Activated T-cell treated with anti-CD3 and anti-CD28 coated beads, Interleukin-2, amount 50 U/mL, for 72 hours (primary cell): ENCODE measurements at places on chromosomes 13 and 19.
A peak's percentile ranks its signal among the peaks of the same experiment; 100 is the strongest.

DNA sequence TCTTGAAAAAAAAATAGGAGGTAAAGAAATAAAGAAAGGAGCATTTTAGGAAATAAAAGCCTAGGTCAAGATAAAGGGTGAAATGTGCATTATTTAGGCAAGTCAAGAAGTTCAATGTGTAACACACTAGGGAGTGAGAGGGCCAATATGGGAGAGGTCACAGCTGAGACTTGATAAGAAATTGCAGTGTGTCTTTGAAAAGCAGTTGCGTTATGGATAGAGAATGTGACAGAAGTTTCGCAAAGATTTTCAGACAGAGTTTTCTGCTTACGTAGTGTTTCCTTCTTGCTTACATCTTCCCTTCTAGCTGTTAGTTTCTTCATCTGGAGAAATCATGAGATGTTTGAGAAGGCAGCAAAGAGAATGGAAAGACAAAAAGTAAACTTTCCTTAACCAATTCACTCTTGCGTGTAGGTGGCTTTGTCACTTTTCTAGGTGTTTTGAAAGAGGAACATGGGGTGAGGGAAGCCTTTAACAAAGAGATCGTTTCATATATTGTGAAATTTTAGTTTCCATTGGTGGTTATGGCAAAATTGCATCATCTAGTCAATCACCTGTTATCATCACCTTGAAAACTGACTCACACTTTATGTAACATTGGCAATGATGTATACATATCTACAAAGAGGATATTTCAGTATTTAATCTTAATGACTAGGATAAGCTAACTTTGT lies 975.5 kb downstream of the OLFM4 start:
- DNase-seq = no peak

DNA sequence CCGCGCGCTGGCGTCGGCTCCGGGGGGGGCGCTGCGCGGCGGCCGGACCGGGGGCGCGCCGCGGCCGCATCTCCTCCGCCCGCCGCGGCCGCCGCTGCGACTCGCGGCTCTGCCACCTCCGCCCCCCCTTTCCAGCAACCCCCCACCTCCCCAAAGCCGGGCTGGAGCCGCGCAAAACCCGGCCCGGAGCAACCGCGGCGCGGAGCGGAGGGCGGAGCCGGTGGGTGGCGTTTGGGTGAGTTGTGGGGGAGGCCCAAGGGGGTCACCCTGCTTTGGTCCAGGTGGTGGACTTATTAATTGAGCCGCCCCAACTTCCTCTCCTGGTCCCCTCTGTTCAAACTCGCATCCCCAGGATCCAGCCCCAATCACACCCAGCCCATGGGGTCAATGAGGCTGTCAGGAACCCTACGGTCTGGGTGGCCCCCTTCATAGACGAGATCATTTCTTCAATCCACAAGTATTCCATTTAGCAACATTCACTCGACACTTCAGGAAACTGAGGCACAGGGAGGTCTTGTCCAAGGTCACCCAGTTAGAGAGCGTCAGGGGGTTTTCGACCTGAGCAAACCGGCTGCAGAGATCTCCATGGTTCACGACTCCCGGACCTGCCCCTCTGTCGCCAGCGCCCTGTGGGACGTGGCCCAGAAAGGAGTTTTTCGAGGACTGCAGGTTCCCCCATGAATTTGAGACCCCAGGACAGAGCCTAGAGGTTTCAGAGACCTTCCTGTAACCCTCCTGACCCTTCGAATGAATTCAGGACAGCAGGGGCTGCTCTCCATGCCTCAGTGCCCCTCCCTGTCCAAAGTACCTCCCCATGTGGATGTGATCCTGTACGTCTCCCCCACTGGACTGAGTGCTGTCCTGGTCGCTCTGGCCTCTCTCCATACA lies 22.4 kb upstream of the SEMA6B start:
- no peak for DNase-seq

GRCh38 chr19:46748325-46749109 lies 2.3 kb upstream of the STRN4 start:
- DNase-seq = peak; percentile 79

- DNase-seq = no peak
Measured at GRCh38 chr13:45482571-45483173, 17.9 kb downstream of the COG3 start.

DNA sequence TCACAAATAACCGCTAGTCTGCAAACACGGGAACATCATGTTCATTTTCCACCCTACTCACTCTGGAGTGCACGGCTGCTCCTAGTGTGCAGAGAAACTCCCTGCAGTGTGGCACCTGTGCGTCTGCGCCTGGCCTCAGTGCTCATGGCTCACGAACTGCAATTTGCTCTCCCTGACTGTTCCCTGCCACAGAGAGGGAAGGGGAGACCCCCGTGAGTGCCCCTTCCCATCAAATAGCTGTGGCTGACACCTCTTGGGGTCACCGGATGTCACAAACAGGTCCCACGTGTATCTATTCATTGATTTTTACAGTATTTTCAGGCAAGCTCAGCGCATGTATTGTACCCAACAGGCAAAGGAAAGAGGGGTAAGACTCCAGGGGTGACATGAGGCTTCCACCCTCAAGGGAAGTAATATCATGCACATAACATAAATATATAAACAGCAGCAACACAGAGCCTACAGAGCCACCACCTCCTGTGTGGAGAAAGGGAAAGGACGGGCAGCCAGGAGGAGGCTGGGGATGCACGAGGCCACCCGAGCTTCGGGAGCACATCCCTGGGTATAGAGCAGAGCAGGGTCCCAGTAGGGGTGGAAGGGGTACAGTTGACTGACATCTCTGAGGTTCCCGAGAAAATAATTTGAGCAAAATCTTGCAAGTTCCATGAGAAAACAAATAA lies 140.3 kb upstream of the SOX1 start:
- no peak for DNase-seq

GRCh38 chr13:113820813-113821651 lies 42.8 kb downstream of the GAS6 start:
- DNase-seq = no peak

DNA sequence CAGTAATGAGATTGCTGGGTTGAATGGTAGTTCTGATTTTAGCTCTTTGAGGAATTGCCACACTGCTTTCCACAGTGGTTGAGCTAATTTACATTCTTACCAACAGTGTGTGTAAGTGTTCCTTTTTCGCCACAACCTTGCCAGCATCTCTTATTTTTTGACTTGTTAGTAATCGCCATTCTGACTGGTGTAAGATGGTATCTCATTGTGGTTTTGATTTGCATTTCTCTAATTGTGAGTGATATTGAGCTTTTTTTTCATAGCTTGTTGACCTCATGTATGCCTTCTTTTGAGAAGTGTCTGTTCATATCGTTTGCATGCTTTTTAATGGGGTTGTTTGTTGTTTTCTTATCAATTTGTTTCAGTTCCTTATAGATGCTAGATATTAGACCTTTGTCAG lies 245.0 kb downstream of the MTUS2 start:
- DNase-seq = no peak

DNA sequence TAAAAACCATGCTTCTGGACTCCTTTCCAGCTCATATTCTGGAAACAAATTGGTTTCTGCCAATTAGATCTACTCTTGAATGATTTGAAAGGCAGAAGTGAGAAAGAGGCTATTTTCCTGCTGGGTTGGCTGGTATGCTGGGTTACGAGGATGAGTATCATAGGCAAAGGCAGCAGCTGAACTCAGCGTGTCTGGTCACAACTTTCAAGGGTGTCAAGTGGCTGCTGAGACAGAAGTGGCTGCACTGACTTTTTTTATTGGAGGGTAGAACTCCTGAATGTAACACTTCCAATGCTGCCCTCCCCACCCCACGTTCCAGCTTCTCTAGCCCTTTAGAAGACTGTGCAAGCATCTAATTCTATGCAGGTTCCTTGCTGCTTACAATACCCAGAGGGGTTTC lies 8.3 kb upstream of the DZIP1 start:
- DNase-seq = no peak

GRCh38 chr19:2602391-2603181 lies 99.9 kb downstream of the GNG7 start:
- no peak for DNase-seq

- peak; percentile 21 for DNase-seq
Measured at GRCh38 chr13:30334663-30335386, 27.5 kb upstream of the KATNAL1 start.

DNA sequence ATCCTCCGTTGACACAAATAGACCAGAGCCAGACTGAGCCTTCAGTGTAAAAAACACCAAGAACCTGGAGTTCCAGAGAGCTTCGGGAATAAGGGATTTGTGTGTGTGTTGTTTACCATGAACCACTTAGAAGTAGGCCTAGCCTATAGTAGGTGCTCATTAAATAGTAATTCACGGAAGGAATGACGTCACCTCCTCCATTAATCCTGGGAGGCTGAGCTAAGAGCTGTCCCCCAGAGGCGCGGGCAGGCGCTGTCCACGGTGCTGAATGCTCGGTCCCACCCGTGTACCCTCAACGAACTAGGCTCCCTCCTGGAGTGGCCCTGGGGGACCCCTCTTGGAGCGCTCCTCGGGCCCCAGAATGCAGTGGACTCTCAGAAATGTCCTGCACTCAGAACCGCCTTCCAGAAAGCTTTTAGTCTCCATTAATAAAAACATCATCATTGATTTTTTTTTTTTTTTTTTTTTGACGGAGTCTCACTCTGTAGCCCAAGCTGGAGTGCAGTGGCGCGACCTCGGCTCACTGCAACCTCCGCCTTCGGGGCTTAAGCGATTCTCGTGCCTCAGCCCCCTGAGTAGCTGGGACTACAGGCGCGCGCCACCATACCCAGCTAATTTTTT lies 6.5 kb downstream of the UNC13A start:
- peak; percentile 33 for DNase-seq

DNA sequence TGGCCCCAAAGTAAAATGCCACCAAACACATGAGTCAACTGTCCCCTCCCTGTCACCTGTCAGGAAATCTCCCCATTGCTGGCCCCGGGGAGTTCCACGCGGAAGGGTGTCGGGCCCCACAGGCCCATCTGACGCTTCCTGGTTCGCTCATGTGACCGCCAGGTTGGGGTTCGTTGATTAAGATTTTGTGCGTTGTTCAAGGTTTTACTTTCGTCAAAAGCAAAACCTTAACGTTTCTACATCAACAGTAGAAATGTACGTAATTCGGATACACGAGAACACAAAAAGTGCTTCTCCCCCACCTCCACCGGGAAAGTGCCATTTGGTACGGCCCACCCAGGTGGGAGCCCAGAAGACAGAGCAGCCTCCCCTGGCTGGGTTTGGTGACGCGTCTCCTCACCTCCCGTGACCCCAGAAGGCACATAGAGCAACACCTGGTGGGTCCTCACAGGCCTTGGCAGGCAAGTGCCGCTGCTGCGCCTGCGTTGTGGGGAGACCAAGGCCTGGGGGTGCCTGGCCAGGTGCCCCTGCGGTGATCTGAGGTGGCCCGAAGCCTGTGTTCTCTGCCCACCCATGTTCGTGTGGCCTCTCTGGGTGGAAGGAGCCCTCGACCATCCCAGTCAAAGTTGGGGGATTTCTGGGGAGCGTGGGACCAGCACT lies 161.6 kb downstream of the KDM4B start:
- DNase-seq = peak; percentile 54

- no peak for DNase-seq
Measured at GRCh38 chr13:110714797-110715394, 1.4 kb downstream of the ING1 start.

GRCh38 chr19:11881151-11881800 lies 6.3 kb upstream of the ZNF69 start:
- peak; percentile 57 for DNase-seq

DNA sequence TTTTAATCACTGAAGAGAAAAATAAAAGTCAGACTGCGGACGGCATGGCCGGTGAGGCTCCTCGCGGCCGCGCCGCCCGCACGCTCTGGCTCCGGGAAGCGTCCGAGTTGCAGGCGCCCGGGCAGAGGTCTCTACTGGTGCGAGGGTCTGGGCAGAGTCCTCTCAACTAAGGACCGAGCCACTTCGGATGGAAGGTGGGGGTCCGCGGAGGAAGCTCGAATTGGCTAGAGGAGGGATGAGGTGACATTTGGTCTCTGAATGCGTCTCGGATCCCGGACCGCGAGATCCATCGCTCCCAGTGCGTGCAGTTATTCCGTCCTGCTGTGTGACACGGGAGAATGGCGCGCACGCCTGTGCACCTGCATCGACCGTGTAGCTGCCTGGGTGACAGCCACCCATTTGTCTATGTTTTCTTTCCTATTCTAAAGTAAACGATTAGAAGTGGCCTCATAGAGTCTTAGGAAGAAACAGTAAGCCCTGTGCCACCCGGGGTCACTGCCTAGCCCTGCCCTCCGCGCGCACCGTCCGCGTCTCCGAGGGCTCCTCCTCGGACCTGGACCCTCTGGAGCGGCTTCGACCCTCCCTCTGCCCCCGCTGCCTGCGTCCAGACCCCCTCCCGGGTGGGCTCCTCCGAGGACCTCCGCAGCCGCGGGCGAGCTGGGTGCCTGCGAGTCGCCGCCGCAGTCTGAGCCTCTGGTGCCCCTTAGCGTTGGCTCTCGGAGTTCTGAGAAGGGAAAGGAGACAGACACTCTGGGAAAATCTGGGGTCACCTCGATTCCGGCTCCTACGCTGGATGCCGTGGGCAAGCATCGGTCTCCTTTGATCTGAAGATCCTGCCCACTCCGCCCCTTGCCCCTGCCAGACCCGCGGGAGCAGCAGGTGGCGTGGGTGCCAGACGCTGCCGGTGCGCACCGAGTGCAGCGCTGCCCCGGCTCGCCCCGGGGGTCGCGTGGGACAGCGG lies 347.4 kb downstream of the LIG4 start:
- peak; percentile 8 for DNase-seq

GRCh38 chr19:17944301-17944700 lies 11.5 kb downstream of the CCDC124 start:
- DNase-seq = no peak

DNA sequence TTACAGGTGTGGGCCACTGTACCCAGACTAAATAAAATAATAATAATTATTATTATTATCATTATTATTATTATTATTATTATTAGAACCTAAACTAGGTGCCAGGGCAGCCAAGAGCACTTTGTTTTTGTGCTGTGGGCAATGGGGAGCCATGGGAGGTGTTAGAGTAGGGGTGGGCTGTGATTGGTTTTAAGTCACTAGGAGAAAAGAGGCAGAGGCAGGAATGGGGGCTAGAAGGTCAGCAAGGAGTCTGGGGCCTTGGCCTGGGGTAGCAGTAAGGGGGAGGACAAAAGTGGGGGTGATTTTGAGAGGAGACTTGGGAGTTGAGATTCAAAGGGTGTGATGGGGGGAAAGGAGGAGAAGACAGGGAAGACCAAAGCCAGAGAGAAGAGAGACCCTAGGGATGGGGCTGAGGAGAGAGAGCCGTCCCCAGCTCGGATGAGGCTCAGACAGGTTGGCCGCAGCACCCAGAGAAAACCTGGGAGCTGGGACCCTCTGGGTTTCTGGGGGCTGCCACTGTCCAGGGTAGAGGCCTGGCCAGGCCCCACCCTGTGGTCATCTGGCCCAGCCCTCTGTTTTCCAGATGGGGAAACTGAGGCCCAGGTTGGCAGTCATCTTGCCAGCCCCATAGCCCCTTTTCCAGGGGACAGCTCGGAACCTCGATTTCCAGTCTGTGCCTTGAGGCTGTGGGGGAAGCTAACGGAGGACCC lies 17.8 kb upstream of the BTBD2 start:
- DNase-seq = no peak
